ENCODE measurements at places on chromosomes 16 and 17. TPM values are rescaled to one million over a fixed set of nuclear protein-coding genes. Genes with fewer than 3 reads are reported as not detected.

- peaks cover 82% of the 10 kb centered on the region for H3K36me3 ChIP-seq
- peaks cover 39% of the 10 kb centered on the region for H3K4me1 ChIP-seq
- H3K4me3 ChIP-seq: no peak overlapping the region
- peak; percentile 18 for DNase-seq
- no peak overlapping the region for H3K27ac ChIP-seq
These were observed 53.9 kb upstream of the CRISPLD2 start for GRCh38 chr16:84765616-84766580.

DNA sequence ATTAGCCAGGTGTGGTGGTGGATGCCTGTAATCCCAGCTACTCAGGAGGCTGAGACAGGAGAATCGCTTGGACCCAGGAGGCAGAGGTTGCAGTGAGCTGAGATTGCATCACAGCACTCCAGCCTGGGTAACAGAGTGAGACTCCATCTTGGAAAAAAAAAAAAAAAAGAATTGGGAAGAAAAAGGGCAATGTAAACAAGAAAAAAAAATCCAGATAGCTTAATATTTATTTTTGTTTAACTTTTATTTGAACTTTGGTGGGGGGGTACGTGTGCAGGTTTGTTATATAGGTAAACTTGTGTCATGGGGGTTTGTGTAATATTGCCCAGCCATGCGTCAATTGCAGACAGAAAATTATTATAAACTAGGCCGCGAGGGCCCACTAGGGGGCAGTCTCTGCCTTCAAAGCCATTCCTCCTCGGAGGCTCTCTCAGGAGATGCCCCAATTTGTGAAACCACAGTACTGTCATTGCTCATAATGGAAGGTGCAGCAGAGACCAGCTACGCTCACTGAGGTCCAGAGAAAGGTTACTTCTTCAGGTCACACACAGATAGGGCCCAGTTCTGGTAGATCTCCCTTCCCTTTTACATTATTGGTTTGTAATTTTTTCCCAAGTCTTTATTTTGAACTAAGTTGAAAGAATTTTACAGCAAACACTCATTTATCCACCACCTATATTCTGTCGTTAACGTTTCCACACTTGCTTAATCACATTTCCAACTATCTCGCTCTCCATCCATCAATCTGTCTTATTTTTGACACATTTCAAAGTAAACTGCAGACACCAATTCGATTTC is 206.2 kb downstream of the PRKCB start:
- no peak overlapping the region for H3K4me3 ChIP-seq
- H3K27ac ChIP-seq: no peak overlapping the region
- DNase-seq: peak; percentile 90
- no peaks in the 10 kb centered on the region for H3K27me3 ChIP-seq
- H3K36me3 ChIP-seq: no peaks in the 10 kb centered on the region

DNA sequence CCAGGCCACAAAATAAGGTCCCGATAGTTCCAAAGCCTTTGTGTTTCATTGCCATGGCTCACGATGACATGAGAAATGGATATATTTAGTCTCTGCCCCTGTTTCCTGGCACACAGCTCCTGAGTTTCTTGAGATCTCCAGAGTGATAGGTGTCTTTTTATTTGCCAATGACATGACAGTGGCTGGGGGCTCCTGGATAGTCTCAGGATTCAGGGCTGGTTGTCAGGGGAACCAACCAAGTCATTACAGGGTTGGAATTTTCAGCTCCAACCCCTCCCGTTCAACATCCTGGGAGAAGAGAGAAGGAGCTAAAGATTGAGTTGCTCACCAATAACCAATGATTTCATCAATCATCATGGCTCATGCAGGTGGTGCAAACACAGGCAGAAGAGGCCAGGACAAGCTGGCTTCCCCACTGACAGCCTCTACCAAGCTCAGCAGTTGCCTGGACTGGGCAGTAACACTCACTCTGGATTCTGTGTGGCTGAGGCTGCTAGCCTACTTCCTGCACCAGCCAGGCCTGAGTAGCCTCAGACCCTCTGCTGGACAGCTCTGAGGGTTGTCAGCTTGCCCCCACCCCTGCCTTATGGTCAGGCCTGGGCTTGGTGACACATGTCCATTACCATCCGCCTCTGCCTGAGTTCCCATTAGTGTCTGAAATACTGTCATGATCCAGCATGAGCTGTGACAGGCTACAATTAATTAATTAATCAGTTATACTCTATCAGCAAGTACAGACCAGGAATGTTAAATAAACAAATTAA is 534.4 kb upstream of the CDH5 start:
- H3K36me3 ChIP-seq: no peaks in the 10 kb centered on the region
- H3K27me3 ChIP-seq: peaks cover 2% of the 10 kb centered on the region
- DNase-seq: no peak
- no peak overlapping the region for H3K27ac ChIP-seq

- H3K27me3 ChIP-seq: peaks cover 3% of the 10 kb centered on the region
- H3K4me1 ChIP-seq: peaks cover 10% of the 10 kb centered on the region
- H3K4me3 ChIP-seq: peak within 1 kb of the TSS; percentile 67
- peaks cover 8% of the 10 kb centered on the region for H3K36me3 ChIP-seq
These were observed at the start of gene RAB40B for GRCh38 chr17:82698065-82698973. TSS of gene RAB40B (minus strand) at chr17:82698698. CDS start at chr17:82698596, 102 bp downstream.

GRCh38 chr17:57572062-57572461 is 173.0 kb downstream of the CCDC182 start:
- no peak overlapping the region for H3K4me3 ChIP-seq
- no peaks in the 10 kb centered on the region for H3K4me1 ChIP-seq
- H3K36me3 ChIP-seq: peaks cover 2% of the 10 kb centered on the region
- DNase-seq: no peak
- no peak overlapping the region for H3K27ac ChIP-seq

DNA sequence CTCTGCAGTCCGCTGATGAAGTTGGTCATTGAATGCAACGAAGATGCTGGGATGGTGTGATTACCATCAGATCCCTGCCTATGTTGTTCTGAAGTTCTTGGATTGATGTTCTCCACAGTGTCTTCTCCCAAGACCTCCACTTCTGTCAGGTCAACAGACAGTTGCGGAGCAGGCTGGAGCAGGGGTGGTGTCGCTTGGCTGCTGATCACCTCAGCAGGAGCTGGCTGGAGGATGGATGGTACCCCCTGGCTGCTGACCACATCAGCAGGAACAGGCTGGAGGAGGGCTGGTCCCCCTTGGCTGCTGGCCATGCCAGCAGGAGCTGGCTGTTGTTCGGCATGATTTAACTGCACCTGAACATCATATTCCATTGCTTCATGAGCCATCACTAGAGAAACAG is 5.6 kb downstream of the RFWD3 start:
- no peak for DNase-seq
- H3K4me1 ChIP-seq: peaks cover 78% of the 10 kb centered on the region
- peaks cover 81% of the 10 kb centered on the region for H3K36me3 ChIP-seq
- H3K27ac ChIP-seq: no peak overlapping the region
- no peaks in the 10 kb centered on the region for H3K27me3 ChIP-seq

GRCh38 chr17:7495906-7496434 is 11.8 kb downstream of the POLR2A start:
- DNase-seq: no peak
- no peak overlapping the region for H3K4me3 ChIP-seq

- H3K36me3 ChIP-seq: no peaks in the 10 kb centered on the region
- no peak overlapping the region for H3K4me3 ChIP-seq
- no peaks in the 10 kb centered on the region for H3K4me1 ChIP-seq
- DNase-seq: no peak
- no peak overlapping the region for H3K27ac ChIP-seq
These were observed 607.1 kb downstream of the KCNJ2 start for GRCh38 chr17:70776441-70776840.

DNA sequence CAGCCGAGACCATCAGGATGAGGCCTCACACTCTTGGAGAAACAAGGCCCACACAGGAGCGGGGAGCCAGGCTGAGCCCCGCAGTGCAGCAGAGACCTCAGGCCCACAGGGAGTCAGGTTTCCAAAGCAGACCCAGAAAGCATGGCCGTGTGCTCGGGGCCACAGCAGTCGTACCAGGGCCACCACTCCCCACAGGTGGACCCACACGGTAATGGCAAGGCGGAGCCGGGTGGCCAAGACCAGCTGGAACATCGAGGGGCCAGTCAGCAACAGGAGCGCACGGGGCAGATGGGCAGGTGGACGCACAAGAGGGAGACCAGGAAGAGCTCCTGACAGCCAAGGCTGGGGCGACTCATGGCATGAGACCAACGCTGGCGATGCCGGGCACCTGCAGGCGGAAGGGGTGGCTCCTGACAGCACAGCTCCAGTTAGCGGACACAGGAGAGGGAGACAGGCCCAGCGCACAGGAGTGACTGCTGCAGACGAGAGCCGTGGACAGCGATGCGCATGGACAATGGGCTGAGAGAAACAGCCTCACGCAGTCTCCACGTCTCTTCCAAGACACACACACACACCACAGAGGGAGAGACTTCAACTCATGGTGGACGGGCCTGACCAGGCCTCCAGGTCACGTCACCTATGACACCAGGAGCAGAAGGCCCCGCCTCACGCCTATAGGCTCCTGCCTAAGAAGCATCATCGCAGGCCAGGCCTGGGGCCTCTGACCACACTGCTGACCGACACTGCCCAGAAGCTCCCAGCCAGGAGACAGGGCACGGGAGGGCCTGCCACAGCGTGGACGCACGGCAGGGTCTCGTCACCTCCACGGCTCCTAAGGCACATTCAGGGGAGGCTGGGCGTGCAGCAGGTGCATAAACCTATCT is 58.6 kb downstream of the ZNF778 start:
- H3K27ac ChIP-seq: no peak overlapping the region
- DNase-seq: no peak
- no peaks in the 10 kb centered on the region for H3K4me1 ChIP-seq
- no peaks in the 10 kb centered on the region for H3K27me3 ChIP-seq
- H3K36me3 ChIP-seq: peaks cover 42% of the 10 kb centered on the region

- H3K4me1 ChIP-seq: peaks cover 33% of the 10 kb centered on the region
- no peaks in the 10 kb centered on the region for H3K27me3 ChIP-seq
- DNase-seq: no peak
- H3K27ac ChIP-seq: no peak overlapping the region
These were observed 5.7 kb downstream of the METRNL start for GRCh38 chr17:83085103-83085502.

GRCh38 chr17:57138956-57139576 is 54.0 kb downstream of the AKAP1 start:
- H3K4me1 ChIP-seq: peaks cover 13% of the 10 kb centered on the region
- peak; percentile 42 for DNase-seq
- no peak overlapping the region for H3K27ac ChIP-seq
- peaks cover 2% of the 10 kb centered on the region for H3K27me3 ChIP-seq
- no peak overlapping the region for H3K4me3 ChIP-seq

GRCh38 chr17:82979718-82980117 is 99.7 kb upstream of the METRNL start:
- peaks cover 21% of the 10 kb centered on the region for H3K4me1 ChIP-seq
- H3K36me3 ChIP-seq: peaks cover 6% of the 10 kb centered on the region
- no peak for DNase-seq
- H3K27me3 ChIP-seq: no peaks in the 10 kb centered on the region
- H3K4me3 ChIP-seq: no peak overlapping the region

DNA sequence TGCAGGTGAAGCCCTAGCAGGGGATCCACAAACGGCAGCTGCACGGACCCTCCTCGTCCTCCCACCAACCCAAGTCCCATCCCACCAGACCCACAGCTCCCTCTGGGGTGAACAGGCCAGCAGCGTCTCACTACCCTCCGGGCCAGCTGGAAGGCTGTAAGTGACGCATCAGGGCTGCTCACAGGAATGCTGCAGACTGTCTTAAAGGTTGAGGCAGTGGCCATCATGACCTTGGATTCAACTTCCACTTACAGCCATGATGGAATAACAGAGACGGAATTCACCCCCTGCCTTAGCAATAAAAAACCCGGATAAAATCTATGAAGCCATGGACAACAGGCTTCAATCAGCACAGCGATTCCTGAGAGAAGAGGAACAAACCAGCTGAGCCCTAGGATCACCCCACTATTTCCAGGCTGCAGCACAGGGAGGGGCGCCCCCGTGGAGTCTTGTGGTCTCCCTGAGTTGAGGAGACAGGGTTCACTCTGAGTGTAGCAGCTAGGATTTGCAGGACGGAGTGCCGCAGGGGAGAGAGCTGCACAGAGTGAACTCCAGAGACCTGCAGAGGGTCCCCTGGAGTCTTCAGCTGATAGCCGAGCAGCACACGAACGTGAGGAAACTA is 10.5 kb downstream of the FAM83G start:
- no peak for DNase-seq
- no peak overlapping the region for H3K4me3 ChIP-seq
- H3K4me1 ChIP-seq: peaks cover 21% of the 10 kb centered on the region
- no peaks in the 10 kb centered on the region for H3K27me3 ChIP-seq

DNA sequence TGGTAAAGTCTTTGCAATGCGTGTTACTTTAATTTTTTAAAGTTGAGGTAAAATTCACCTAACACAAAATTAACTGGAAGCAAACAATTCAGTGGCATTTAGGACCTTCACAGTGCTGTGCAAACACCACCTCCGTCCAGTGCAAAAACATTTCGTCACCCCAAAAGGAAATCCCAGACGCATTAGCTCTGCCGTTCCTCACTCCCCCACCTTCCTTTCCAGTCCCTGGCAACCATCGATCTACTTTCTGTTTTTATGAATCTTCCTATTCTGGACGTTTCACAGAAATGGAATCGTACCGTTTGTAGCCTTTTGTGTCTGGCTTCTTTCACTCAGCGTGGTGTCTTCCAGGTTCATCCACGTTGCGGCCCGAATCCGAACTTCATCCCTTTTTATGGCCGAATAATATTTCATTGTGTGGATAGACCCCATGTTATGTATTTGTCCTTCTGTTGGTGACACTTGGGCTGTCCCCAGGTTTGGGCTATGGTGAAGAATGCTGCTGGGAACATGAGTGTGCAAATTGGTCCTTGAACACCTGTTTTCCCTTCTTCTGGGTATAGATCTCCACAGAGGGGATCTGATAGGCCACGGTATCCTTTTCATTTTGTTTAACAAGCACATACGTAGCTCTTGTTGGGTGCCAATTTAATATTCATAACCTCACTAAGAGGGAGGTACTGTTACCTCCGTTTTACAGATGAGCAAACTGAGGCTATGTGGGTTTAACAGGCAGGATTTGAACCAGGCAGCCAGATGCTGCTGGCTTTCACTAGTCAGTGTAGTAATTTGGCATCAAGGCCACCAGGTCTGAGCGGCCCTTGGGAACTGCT is 232.0 kb upstream of the GSE1 start:
- H3K4me1 ChIP-seq: no peaks in the 10 kb centered on the region
- DNase-seq: no peak
- peaks cover 6% of the 10 kb centered on the region for H3K27me3 ChIP-seq
- no peaks in the 10 kb centered on the region for H3K36me3 ChIP-seq

OR1A1 gene
- total RNA-seq: not detected

CHMP6 gene
- 15.9 TPM for total RNA-seq

BOLA2 gene
- 20.3 TPM for total RNA-seq
